Ovary (tissue), 10 donors: ENCODE measurements at places on chromosomes 4 and X. TPM values are rescaled to one million over a fixed set of nuclear protein-coding genes. Genes with fewer than 3 reads are reported as not detected.

IL13RA2 gene
- total RNA-seq, result not detected

LGI2 gene
- 2.5 TPM for total RNA-seq

CXCR3 gene
- not detected for total RNA-seq

ARHGAP24 gene
- 14.8 TPM for total RNA-seq

KDR gene
- 13.9 TPM for total RNA-seq

LRP2BP gene
- total RNA-seq, result 3.0 TPM

VCX gene
- not detected for total RNA-seq

WDR19 gene
- 35.4 TPM for total RNA-seq

- H3K27ac ChIP-seq, result no peak overlapping the region
- H3K36me3 ChIP-seq, result no peaks in the 10 kb centered on the region
- no peaks in the 10 kb centered on the region for H3K27me3 ChIP-seq
- no peak for DNase-seq
Measured at GRCh38 chrX:24235084-24235710, 78.7 kb downstream of the SUPT20HL2 start.

DNA sequence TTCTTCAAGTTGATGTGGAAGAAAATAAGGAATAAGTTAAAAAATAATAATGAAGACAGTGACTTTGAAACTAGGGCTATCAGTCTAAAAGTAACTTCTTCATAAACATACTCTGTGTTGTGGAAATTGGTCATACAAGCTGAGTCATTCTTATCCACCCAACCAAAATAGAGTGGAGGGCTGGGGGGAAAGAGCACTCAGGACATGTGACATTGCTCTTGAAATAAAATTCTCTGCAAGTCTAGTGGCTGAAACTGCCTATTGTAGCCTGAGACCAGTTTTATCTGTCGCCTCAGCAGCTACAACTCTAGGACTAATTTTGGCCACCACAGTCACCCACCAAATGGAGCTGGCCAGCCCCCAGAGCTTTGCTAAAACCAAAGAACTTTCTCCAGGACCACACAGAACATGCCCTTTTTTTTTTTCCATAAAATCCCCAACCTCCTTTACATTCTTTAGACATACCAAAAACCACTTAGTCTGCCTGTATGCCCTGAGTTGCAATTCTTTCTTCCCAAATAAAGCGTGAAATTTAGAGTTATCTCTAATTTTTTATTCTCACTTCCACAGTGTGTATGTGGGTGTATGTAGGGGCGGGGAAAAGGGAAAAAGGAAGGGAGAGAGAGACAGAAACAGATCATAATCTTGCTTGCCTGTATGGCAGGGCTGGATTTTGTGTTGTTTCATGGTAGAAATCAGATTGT, 23.0 kb upstream of the SLC25A4 start:
- no peaks in the 10 kb centered on the region for H3K27me3 ChIP-seq
- no peak for DNase-seq
- no peaks in the 10 kb centered on the region for H3K36me3 ChIP-seq
- H3K4me1 ChIP-seq, result peaks cover 3% of the 10 kb centered on the region
- no peak overlapping the region for H3K27ac ChIP-seq

- DNase-seq, result no peak
- no peaks in the 10 kb centered on the region for H3K36me3 ChIP-seq
- H3K4me1 ChIP-seq, result peaks cover 2% of the 10 kb centered on the region
- H3K27ac ChIP-seq, result no peak overlapping the region
Measured at GRCh38 chr4:41092128-41092527, 122.2 kb downstream of the APBB2 start.

DNA sequence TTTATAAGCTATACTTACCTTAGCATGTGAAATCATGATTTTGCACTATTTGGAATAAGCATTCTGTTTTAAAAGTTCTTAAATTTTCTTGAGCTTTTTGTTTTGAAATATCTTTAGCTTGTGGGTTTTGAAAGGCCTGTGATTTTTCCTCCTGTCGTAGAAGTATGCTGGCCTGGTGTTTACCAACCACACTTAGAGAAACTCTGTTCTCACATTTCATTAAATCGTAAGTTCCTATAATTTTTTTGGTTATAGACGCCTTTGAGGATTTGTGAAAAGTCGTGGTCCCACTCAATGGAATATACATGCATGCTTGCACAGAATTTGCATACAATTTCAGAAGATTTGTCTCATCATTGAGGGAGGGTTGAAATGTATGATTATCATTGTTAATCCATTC, 63.6 kb downstream of the PDLIM5 start:
- no peaks in the 10 kb centered on the region for H3K27me3 ChIP-seq
- DNase-seq, result no peak
- H3K36me3 ChIP-seq, result no peaks in the 10 kb centered on the region
- H3K4me3 ChIP-seq, result no peak overlapping the region

DNA sequence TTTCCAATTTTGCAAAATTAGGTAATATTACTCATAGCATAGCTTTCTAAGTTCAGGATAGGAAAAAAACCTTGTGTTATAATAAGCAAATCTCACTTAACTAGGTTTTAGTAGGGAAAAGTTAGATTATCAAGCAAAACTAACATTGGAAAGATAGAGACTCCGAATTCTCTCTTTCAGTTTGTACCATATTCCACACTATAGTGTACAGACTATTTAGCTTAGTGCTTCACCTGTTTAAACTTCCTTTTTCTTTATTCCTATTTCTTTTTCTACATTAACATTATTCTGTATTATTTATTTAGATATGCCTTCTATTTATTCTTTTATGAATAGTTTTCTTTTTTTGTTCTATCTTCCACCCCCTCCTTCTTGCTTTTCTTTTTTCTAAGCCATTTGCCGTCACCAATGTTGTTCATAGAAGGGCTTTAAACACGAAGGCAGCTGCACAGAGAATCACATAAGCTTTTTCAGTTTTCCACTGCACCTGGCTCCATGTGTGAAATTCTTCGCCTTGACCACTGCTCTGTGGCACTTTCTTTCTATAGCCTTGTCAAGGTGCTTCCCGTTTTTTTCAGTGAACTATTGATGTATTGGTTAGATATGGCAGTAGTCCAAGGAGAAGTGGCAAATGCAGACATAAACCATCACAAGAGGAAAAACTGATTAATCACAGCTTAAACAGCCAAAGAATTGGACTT, 8.5 kb downstream of the PCDH10 start:
- H3K27me3 ChIP-seq, result no peaks in the 10 kb centered on the region
- no peaks in the 10 kb centered on the region for H3K36me3 ChIP-seq
- no peak overlapping the region for H3K4me3 ChIP-seq

DNA sequence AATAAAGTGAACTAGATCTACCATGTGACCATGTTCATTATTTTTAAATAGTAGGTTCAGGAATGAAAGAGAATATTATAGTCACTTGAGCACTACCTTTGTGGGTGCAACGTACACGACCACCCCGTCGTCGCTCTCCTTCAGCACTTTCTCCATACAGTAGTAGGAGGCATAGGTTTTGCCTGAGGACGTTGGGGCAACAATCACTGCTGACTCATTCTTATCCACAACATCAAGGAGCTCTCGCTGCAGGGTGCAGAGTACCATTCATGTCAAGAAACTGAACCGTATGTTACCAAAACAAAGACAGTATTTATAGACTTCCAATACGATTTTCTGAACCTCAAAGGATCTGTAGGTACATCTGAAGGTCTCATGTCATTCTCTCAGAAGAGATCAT, 44.7 kb downstream of the DDX60 start:
- no peak for DNase-seq
- no peak overlapping the region for H3K4me3 ChIP-seq
- no peak overlapping the region for H3K27ac ChIP-seq
- H3K27me3 ChIP-seq, result no peaks in the 10 kb centered on the region
- no peaks in the 10 kb centered on the region for H3K4me1 ChIP-seq

DNA sequence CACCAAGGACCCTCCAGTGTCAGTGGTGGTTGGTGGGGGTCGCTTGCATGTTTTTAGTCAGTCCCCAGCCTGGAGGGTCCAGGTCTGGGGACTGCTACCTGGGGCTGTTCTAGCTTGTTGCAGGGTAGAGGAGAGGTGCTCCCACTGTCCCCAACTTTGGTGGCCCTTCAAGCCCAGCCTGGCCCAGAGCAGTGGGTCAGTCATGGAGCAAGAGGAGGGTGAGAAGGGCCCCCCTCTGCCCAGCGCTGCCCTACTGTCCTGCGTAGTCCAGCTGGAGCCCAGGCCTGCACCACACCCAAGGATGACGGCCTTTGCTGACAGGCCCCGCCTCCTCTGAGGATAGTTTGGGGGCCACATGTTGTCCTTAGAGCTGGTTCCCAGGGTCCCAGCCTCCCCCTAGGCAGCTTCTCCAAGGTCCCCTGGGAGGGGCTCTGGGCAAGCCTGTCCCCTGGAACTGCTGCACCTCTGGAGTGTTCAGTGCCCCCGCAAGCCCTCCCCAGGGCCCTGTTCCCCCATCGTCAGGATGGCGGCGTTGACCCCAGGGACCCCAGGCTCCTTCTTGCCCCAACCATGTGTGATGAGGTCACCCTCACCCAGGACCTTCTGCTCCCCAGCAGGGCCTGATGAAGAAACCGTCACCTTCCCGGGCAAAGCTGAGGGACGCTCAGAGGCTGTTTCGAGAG, 6.8 kb downstream of the CFAP99 start:
- no peak for DNase-seq
- no peak overlapping the region for H3K27ac ChIP-seq
- no peaks in the 10 kb centered on the region for H3K4me1 ChIP-seq
- no peaks in the 10 kb centered on the region for H3K27me3 ChIP-seq
- no peaks in the 10 kb centered on the region for H3K36me3 ChIP-seq

DNA sequence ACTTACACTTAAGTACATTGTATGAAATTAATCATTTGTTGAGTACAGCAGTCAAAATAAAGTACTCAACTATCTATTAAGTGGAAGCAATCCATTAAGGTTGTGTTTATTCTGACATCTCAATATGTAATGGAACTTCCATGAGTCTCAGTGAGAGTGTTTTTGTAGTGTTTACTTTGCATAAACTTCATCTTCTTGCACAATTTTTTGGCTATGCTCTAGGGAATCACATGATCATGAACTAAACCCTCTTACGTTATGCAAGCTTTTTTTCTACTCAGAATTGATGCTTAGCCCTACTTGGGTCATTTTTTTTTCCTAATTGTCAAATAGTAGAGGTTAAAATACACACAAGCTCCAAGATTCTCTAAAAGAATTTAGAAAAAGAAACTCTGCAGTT, 21.1 kb upstream of the PIGA start:
- H3K36me3 ChIP-seq, result no peaks in the 10 kb centered on the region
- H3K4me1 ChIP-seq, result no peaks in the 10 kb centered on the region
- DNase-seq, result no peak
- no peaks in the 10 kb centered on the region for H3K27me3 ChIP-seq
- no peak overlapping the region for H3K4me3 ChIP-seq
- no peak overlapping the region for H3K27ac ChIP-seq

GRCh38 chrX:135421932-135422809, at the start of gene SMIM10L2A:
Gene SMIM10L2A, plus strand, starts transcription at chrX:135421944. Its CDS starts 188 bp downstream, at chrX:135422132.
- no peaks in the 10 kb centered on the region for H3K36me3 ChIP-seq
- peak within 1 kb of the TSS; percentile 38 for H3K27ac ChIP-seq
- peak within 1 kb of the TSS; percentile 43 for H3K4me3 ChIP-seq
- DNase-seq, result no peak
- H3K27me3 ChIP-seq, result no peaks in the 10 kb centered on the region

DNA sequence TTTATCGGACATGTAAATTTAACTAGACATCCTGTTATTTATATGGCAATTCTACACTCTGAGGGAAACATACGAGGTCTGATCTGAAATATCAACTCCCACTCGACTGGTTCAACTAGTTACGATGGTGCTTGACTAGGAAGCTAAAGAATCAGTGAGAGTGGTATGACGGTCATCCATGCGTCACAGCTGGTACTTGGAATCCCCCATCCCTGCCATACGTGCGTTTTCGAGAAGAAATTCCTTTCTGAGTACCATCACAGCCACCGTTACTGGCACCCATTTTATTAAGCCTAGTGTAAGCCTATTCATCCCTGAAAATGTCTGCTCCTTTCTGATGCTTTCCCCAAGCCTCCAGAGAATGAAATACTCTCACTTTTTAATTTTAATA, 695 bp upstream of the PIGA start:
- H3K27me3 ChIP-seq, result no peaks in the 10 kb centered on the region
- H3K4me3 ChIP-seq, result peak overlapping the region; percentile 33
- H3K36me3 ChIP-seq, result no peaks in the 10 kb centered on the region
- H3K4me1 ChIP-seq, result no peaks in the 10 kb centered on the region
- H3K27ac ChIP-seq, result no peak overlapping the region

GRCh38 chr4:67465763-67466052, 79.6 kb downstream of the CENPC start:
- H3K4me1 ChIP-seq, result no peaks in the 10 kb centered on the region
- no peak for DNase-seq
- no peaks in the 10 kb centered on the region for H3K27me3 ChIP-seq
- H3K27ac ChIP-seq, result no peak overlapping the region
- H3K36me3 ChIP-seq, result no peaks in the 10 kb centered on the region

- H3K36me3 ChIP-seq, result no peaks in the 10 kb centered on the region
- H3K4me1 ChIP-seq, result no peaks in the 10 kb centered on the region
- no peak overlapping the region for H3K4me3 ChIP-seq
- no peak for DNase-seq
Measured at GRCh38 chr4:111943796-111944203, 201.5 kb upstream of the FAM241A start.

DNA sequence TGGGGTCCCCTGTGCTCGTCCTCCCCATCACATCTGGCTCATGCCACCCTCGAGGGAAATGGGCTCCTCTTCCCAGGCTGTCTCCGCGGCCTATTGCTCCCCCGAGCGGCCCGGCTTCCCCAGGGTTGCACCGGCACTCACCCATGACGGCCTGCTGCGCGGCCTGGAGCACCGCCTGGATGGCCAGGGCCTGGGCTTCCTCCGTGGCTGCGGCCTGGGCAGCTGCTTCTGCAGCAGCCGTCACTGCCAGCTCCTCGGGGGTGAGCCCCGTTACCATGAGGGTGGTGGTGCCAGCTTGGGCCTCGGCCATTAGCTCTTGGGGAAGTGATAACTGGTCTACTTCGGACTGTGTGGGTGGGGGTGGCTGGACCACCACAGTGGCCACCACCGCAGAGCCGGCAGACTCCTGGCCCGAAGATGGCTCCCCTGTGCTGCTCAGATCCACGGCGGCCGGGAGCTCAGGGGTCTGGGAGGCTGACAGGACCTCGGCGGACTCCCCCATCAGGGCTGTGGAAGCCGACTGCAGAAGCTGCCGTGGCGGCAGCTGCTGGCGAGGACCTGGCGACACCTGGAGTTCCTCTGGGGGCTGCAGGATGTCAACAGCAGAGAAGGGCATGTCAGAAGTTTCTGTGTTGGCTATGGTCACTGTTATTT, 8.1 kb upstream of the RENBP start:
- no peak overlapping the region for H3K27ac ChIP-seq
- H3K36me3 ChIP-seq, result no peaks in the 10 kb centered on the region
- H3K4me1 ChIP-seq, result peaks cover 4% of the 10 kb centered on the region
- H3K4me3 ChIP-seq, result no peak overlapping the region

DNA sequence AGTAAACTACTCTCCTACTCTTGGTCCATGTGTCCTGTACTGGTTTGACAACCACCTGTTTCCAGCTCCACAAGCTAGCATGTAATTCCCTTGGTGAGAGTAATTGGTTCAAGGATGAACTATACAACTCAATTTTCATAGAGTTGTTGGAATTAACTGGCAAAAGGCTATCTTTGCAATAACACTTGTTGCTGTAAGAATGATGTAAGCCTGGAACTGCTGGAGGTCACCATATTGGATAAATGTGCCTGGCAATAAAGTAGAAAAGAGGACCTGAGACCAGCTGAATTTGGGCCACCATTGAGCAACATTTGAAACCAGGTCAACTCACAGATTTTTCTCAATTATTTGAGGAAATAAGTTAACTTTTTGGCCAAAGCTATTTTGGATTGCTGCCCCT, 175.5 kb downstream of the CAMK2D start:
- peaks cover 1% of the 10 kb centered on the region for H3K4me1 ChIP-seq
- DNase-seq, result no peak
- H3K36me3 ChIP-seq, result no peaks in the 10 kb centered on the region
- H3K27ac ChIP-seq, result no peak overlapping the region
- H3K4me3 ChIP-seq, result no peak overlapping the region
- H3K27me3 ChIP-seq, result no peaks in the 10 kb centered on the region
